ENCODE measurements at places on chromosomes 16 and 17.

DNA sequence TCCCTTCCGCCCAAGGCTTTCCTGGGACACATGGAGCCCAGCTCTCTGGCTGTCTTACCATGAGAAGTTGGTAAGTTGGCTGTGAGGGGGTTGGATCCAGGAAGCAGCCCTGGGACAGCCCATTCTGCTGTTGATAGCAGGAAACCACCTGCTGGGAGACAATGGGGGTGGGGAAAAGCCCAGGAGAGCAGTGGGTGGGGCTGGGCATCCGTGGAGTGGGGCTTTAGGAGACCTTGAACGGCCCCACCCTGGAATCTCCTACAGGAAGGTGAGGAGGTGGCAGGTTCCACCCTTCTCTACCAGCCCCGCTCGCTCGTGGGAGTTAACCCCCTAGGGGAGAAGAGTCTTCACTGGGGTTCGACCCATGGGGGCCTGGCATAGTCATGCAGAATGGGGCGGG is 5.8 kb downstream of the TMEM92 start:
- DNase-seq: no peak

GRCh38 chr17:75724016-75725003 is 3.1 kb downstream of the ITGB4 start:
- DNase-seq: no peak

DNA sequence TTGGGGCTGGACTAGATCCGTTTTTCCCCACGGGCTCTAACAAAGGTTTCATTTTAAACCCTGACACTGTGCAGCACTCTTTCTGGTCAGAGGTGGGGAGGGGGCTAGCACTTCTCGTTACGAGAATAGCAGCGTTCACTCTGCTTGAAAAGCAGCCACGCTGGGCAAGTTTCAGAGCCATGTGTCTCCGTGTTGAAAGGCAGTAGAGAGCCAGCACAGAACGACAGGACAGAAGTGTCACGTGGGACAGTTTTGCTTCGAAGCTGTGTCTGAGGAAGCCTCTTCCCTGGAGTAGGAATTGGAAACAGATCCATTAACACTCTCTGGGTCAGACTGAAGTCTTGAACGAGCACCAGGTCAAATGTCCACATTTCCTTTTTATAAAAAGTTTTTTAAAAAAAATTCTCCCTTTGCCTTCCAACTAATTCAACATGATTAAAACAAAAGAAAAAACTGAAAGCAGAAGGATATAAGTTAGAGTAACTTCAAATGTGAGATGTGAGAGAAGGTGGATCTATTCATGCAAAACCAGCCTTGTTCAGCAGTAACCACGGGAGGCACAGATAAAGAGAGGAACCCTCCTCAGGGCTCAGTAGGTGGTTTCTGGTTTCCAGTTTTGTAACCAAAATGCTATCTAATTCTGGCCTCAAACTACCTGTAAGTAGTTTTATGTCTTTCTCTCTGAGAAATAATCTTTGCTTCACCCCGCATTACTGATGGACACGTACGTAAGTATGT is 65.0 kb downstream of the SMG6 start:
- no peak for DNase-seq

- no peak for DNase-seq
Observed at GRCh38 chr16:55915096-55915827, 40.1 kb upstream of the CES5A start.

DNA sequence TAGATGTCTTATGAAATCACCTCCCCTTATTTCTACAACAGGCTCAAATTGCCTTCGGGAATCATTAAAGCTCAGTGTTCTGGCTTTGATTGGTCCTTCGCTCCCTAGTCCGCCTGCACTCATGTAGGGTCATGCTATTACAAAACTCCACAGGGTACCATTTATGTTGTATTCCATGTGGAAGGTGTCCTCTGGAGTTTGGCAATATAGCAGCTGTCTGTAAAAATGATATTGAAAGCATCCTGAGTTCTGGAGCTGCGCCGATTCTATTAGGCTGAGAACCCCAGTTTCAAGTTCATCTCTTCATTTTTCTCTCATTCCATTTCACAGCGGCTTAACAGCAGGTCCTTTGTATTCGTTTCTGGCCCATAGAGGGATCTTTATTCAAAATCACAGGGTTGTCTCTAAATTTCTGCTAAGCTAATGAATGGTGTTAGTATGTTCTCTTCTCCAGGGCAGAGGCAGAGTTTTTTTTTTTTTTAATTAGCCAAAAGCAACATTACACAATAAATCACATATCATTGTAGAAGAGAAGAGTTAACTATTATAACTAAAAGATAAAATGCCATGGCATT is 71.9 kb upstream of the TEKT1 start:
- no peak for DNase-seq

DNA sequence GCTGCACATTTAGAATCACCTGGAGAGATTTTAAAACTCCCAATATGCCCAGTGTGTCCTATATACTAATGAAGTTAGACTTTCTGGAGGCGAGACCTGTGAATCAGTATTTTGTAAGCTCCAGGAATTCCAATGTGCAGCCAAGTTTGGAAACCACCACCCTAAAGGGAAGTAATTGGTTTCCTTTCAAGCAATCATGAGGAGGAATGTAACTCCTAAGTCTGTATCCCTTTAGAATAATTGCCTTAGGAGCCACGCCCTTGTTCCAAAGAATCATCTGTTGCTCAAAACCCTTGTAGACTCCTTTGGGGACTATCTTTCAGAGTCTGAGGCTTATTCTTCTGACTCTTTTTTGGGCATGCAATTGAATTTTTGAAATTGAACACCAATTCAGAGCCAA is 84.4 kb downstream of the DNAH9 start:
- no peak for DNase-seq

DNA sequence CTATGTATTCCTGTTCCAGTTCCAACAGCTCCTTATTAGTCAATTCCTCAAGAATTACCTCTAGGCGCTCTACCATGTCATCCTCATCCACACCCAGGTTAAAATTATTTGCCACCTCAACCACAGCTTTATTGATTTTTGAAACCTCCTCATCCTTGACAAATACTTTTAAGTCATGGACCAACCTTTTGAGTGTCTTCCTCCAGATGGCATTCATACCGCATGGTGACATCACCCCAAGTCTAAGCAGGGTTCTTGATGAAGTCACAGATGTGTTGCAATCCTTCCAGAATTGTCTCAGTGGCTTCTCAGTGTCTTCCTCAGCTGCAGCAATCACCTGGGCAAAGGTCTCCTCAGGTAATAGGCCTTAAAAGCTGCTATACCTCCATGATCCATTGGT is 40.1 kb downstream of the BCL7C start:
- DNase-seq: peak; percentile 10

GRCh38 chr17:45332989-45333701 is 16.3 kb upstream of the MAP3K14 start:
- DNase-seq: peak; percentile 42

DNA sequence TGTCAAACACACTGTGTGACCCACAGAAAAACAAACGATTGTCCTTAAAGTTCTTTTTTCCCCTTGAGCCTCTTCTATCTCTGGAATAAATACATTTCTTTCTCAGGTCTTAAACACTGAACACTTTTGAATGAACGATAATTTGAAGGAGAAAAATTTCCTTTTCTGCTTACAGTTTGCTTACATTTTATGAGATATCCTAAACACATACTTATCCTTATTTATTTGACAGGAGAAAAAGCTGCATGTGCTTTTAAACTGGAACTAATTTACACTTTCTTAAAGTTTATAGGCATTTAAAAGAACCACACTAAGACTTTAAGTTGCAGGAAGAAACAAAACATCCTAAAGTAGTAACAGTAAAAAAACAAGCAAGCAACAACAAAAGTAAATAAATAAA is 4.7 kb upstream of the IGF2BP1 start:
- DNase-seq: no peak

DNA sequence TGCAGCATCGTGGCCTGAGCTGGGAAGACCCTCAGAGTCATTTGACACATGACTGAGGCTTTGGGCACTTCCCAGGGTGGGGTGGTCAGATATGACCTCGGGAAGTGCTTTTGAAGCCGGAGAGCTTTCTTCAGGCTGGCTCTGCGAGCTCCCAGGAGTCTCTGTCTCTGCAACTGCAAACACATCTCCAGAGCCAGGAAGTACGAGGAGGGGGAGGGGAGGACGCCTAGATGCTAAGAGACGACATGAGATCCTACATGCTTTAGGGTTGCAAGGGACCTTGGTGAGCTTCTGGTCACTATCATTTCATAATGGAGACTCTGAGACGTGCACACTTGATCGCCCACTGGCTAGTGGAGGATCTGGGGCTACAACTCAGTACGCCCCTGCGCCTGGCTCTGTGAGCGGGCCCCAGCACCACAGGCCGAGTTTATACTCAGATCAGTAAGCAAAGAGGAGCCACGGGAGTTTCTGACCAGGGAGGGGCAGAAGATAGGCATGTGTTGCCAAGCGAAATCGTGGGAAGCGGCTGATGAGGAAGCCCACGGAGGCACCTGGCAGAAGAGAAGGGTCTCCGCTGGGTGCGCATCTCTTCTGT is 527 bp upstream of the MGAT5B start:
- DNase-seq: peak; percentile 67

- DNase-seq: peak; percentile 84
Observed at GRCh38 chr16:66188917-66189725, 177.4 kb upstream of the CDH5 start.

DNA sequence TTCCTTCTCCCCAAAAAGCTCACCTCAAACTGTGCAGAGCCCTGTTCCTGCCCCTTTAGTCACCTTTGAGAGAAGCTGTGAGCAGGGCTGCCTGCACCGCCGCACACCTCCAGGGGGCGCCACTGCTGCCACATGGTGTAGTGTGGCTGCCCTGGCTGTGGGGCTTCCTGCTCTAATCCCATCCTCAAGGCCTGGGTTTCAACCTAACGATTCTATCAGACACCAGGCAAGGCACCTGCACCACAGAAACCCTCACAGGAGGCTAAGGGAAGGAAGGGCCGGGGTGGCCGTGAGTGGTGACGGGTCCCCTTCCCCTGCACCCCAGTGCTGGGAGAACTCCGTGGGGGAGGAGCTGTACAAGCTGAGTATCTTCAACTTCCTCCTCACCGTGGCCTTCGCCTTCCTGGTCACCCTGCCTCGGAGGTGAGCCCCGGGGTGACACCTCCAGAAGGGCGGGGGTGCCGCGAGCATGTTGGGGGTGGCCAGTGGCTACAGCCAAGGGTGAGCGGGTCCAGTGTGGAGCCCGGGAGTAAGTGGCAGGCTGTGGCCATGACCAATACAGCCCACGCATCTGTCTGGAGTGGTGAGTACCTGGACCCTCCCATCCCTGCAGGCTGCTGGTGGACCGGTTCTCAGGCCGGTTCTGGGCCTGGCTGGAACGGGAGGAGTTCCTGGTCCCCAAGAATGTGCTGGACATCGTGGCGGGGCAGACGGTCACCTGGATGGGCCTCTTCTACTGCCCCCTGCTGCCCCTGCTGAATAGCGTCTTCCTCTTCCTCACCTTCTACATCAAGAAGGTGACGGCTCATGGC is 7.0 kb downstream of the TMC8 start:
- DNase-seq: no peak

GRCh38 chr17:77810536-77810935 is 148.0 kb upstream of the TNRC6C start:
- DNase-seq: peak; percentile 62

DNA sequence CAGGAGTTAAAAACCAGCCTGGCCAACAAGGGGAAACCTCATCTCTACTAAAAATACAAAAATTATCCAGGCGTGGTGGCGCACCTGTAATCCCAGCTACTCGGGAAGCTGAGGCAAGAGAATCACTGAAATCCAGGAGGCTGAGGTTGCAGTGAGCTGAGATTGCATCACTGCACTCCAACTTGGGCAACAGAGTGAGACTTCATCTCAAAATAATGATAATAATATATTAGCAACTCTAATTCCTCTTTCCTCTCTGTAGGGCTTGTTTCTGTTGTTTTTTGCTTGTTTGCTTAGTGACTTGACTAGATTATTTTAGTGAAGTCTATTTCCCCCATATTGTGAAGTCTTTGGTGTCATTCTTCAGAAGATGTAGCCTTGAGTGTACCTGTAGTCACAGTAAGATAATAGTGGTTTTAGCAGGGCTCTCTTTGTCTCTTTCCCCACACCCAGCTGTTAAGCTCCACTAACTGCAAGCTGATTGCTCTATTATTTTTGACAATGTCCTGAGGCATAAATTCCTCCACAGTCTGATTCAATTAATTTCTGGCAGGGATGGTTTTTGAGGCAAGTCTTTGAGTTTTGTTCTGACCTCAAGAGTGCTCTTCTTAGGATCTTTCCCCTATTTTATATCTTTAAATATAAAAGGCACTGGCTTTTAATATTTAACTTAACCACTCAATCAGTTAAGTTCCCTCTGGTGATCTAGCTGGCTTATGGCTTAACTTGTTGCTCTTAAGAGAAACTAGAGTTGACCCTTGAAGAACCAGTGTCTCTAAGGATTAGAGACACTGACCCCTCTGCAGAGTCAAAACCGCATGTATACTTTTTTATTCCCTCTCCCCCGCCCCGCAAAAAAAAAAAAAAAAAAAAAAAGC is 18.6 kb upstream of the TNFSF12 start:
- DNase-seq: no peak

DNA sequence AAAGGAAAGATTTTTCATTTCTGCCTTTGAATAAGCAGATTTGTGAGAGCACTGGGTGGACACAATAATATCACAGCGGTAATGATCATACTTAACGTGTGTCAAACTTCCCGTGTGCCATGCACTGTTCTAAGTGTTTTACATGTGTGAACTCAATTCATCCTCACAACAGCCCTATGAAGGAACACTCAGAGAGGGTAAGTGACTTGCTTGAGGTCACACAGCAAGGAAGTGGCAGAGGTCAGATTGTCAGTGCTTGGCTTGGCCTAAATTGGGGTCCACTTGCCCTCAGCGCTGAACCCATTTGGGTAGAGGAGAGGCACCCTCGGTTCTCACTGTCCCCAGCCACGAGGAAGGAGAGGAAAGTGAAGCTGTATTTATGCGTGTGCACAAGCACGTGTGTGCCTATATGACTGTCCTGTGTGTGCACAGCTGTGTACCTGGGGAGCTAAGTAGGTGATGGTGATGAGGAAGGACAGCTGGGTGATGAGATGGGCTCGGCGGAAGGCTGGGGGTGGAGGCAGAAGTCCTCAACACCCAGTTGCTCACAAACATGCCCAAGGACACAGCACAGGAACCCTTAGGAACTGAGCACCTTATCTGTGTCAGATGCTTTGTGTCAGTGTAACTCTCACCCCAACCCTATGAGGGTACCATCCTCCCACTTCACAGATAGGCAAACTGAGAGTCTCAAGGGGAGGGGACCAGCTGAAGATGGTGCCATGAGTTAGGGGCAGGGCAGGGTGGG is 9.8 kb upstream of the ADGRG3 start:
- no peak for DNase-seq

- no peak for DNase-seq
Observed at GRCh38 chr17:46057366-46057765, 58.3 kb downstream of the STH start.

GRCh38 chr16:85983064-85983463 is 84.1 kb downstream of the IRF8 start:
- no peak for DNase-seq

DNA sequence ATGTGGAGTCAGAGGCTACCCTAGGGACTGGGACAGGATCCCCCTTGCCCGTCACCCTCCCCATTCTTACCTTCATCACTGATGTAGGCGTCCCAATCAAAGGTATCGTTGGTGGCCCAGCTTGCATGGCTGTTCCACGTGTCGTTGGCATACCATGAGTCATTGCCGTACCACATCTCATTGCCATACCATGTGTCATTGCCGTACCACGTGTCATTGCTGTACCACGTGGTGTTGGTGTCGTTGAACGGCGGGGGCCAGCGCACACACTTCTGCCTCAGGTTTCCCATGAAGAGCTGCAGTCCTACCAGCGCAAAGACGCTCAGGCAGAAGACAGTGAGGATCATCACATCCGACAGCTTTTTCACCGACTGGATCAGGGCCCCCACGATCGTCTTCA is 4.8 kb downstream of the SCN4A start:
- DNase-seq: peak; percentile 17
